ENCODE measurements at places on chromosomes 5 and 9.

DNA sequence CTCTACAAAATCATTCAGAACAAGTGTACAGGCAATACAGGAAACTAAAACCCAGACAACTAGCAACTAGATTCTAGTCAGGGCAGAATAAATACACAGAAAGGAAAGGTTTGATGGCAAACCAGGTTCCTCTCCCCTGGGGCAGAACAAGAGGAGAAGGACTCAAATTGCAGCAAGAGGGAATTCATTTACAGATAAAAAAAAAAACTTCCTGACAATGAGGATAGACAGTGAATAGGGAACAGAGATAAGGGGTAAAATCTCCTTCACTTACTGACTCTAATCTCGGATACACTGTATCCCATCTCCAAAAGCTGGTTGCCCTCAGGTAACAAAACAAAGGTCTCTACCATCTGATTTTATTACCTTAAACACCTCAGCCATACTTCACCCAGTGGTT lies 244.0 kb downstream of the SEC61B start:
- DNase-seq = no peak

DNA sequence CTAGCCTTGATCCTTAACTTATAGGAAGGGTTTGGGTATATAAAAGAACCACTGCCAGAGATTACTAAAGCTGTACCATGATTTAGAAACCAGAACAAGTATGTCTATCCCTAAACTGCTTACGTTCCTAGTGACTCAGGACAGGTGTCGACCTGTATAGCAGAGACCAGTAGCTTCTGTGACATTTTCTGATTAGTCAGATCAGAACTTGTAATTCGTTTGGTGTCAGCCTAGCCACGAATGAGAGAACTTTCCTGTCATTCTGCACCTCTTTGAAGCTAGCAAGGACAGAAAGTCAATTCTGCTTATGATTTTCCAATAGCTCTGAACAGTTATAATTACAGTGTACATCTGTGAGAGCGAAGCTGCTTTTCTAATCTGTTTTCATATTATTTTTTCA lies 39.5 kb downstream of the PRKACG start:
- no peak for DNase-seq

DNA sequence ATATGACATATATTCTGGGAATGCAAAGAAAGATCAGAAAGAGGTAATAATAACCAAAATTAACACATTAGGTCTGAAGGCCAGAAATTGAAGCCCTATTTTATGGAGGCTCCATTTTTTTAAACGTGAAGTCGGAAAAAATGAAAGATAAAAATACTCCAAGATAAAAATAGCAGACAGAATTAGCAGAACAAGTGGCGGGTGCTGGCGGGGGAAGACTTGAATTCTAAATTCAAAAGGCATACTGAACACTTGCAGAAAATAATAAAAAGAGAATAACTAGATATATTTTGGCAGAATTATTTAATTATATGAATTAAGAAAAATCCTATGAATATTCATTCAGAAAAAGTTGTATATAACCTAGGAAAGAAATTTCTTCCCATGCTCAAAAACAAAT lies 543.7 kb upstream of the ACO1 start:
- no peak for DNase-seq

- no peak for DNase-seq
Observed at GRCh38 chr9:109498195-109499092, at the start of gene PTPN3. Gene PTPN3, minus strand, starts transcription at chr9:109498307. Its CDS starts 34,873 bp downstream, at chr9:109463434.

DNA sequence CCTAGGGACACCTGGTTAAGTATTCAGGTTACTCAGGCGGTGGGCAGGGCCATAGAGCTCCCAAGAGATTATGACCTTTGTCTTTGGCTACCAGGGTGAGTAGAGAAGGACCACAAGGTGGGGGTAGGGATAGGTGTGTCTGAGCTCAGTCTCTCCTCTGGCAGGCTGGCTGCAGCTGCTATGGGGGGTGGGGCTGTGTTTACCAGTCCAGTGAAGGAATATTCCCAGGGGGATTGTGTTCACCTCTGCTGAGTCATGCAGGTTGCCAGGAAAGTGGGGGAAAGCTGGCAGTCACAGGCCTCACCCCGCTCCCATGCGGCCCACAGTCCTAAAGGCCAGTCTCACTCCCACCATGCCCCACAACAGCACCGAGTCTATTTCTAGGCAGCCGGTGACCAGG lies 53.6 kb upstream of the POU5F2 start:
- DNase-seq = no peak

GRCh38 chr5:14937254-14937653 lies 65.7 kb upstream of the ANKH start:
- no peak for DNase-seq

DNA sequence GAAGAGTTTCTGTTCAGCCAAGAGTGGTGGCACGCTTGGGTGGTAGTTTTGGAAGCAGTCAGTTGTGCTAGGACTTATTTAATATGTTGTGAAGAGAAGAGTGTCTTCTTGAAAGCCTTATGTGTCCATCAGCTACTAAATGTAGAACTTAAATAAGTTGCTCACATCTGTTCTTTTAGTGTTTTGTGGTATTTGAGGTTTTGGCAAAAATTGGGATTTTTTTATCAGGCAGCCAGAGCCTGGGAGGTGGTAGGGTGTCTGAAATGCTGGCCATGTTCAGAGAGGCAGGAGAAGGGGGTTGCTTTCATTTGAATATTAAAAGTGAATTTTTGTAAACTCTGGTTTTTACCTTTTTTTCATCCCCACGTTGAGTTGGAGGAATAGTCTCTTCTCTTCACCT lies 24.2 kb upstream of the ZBTB34 start:
- no peak for DNase-seq

GRCh38 chr5:159883522-159883950 lies 32.7 kb upstream of the ADRA1B start:
- no peak for DNase-seq

DNA sequence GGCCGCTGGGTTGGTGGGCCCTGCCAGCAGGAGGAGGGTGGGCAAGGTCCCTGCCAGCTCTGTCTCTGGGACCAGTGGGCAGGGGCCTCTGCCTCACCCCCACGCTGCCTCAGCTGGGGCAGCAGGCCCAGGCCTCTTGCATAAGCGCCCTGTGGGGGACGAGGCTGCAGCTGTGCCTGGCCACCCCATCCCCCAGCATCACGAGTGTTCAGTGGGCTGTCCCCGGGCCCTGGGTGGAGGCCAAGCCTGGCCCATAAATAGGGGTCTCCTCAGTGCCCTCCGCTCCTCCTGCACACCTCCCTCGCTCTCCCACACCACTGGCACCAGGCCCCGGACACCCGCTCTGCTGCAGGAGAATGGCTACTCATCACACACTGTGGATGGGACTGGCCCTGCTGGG lies at the start of gene PTGDS:
TSS of gene PTGDS (plus strand) at position 282 of the 400 bp plus-strand sequence. CDS start at position 357, 75 bp downstream.
- peak; percentile 98 for DNase-seq

DNA sequence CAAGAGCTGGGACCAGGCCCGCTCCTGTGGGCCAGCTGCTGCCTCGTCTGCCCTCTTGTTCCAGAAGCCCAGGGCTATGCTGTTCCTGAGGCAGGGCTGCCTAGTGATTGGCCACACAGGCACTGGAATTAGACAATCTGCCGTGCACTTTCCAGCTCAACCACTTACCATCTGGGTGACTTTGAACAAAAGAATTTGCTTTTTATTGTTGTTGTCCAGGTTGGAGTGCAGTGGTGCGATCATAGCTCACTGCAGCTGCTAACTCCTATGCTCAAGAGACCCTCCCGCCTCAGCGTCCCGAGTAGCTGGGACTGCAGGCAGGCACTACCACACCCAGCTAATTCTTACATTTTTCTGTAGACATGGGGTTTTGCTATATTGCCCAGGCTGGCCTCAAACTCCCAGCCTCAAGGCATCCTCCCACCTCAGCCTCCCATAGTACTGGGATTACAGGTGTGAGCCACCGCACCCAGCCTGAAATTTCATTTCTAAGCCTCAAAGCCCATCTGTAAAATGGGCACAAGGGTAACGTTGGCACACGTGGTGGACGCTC lies 1.2 kb upstream of the NEK6 start:
- no peak for DNase-seq

- no peak for DNase-seq
Observed at GRCh38 chr9:89444274-89444673, 53.6 kb downstream of the SEMA4D start.

DNA sequence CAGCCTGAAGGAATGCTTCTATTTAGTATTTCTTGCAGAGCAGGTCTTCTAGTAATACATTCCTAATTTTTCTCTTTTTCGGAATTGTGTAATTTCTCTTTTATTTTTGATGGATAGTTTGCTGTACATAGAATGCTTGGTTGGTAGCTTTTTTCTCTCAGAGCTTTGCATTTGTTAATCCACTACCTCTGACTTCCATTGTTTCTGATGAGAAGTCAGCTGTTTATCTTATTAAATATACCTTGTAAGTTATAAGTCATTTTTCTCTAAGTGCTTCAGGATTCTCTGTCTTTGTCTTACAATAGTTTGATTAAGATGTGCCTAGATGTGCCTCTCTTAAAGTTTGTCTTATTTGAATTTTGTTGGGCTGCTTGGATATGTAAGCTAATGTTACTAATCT lies 101.9 kb downstream of the HTR1A start:
- no peak for DNase-seq

DNA sequence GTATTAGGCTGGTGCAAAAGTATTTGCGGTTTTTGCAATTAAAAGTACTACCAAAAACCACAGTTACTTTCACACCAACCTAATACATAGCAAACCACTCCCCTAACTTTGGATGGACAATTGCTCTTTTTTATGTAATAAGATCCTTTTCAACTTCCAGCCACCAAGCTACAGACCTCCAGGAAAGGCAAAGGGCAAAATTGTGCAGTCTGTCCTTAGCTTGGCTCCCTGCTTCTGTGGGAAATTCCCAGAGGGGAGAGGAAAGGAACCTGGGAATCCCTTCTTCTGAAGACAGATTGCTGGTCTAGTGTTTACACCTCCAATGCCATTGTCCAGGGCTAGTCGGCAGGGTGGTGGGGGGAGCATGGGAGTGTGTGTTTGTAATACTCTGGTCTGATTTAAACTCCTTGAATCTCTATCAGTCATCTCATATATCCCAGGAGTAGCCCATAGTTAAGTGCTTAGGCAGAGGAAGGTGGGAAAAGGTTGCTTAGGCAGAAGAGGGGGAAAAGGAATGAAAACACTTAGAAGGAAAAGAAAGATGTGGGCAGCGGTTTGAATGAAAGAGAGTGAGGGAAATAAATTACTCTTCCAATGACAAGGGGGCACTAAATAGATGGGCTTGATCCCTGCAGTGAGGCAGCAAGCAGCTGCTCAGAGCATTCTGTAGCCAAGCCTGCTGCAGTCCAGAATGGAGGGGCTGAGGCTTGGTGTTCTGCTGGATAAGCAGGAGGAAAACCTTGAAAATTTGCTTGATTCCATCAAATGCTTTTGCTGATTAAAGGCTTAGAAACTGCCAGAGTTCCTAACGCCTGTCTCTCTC lies 86.9 kb upstream of the MAP1B start:
- DNase-seq = no peak

- DNase-seq = no peak
Observed at GRCh38 chr5:91092859-91093783, 290.0 kb downstream of the ARRDC3 start.

GRCh38 chr5:123125962-123126732 lies 37.1 kb downstream of the PRDM6 start:
- no peak for DNase-seq

DNA sequence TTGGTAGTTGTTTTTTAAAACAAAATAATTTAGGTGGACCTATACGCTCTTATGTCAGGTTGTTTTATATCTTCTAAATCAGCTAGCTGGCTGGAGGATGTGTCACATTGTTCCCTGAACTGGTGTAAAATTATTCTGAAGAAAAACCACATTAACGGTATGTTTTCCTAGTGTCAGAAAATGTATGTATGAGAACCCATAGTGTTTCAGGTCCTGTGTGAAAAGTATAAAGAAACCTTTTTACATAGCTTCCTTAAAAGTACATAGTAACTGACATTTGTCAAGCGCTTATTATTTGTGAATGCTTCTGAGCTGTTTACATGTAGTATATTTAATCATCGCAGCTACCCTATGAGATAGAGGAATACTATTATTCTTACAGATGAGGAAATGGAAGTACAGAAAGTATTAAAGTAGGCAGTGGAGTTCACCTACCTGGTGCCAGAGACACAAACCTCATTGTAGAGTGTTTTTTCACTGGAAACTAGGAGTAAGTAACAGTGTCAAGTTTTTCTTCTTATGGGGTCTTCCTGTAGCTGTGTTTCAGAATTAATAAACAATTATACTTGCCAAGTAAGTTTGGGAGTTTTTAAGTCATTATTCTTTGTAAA lies 10.4 kb upstream of the FAM120AOS start:
- DNase-seq = no peak

GRCh38 chr9:116998305-116998704 lies 311.2 kb downstream of the TRIM32 start:
- no peak for DNase-seq

GRCh38 chr9:81560851-81561732 lies 128.3 kb downstream of the TLE1 start:
- DNase-seq = no peak

GRCh38 chr5:96008987-96009647 lies 47.5 kb upstream of the ELL2 start:
- DNase-seq = no peak

DNA sequence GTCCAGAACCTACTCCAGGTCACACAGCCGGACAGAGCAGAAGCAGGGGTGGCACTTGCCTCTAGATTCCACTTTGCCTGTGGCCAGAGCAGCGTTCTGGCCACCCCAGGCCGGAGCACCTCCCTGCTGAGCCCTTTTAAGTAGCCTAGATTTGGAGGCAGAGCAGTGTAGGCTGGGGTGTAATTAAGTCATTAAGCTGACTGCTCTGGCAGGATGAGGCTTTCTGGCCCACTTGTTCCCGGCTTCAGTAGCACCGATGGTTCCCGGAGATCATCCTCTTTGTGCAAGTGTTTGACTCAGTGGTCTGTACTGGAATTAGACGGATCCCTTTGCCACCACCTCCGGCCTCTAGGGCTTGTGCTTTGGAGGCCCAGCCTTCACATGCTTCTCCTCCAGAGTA lies 281.9 kb upstream of the ANKRD55 start:
- DNase-seq = no peak

GRCh38 chr9:61670616-61671015 lies 480.8 kb downstream of the SPATA31A7 start:
- no peak for DNase-seq

- no peak for DNase-seq
Observed at GRCh38 chr5:178261666-178262600, 29.3 kb upstream of the PHYKPL start.

DNA sequence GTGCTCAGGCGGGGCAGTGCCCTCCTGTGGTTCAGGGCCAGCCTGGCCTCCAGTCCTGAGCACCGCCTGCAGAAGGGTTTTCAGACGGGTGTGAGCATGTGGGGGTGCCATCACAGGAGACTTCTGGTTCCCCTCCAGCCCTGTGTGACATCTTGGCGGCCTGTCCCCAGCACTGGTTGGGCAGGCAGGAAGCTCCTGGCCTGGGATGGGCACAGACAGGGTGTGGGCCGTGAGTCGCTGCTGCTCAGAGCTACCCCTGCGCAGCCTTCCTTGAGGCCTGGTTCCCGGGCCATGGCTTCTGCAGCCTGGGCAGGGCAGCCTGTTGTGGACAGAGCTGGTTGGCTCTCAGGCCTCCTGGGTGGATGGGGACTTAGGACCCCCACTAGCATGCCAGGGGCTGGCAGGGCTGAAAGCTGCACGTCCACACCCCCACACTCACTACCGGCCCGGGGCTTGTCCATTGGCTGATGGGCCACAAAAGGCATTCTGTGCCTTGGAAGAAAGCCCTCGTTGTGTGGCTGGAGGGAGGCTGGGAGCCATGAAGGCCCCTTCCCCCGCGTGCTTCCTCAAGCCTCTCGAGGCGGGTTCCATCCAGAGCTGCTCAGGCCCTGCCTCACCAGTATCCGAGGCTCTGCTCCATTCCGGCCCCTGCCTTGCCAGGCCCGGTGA lies 58.7 kb downstream of the RXRA start:
- DNase-seq = peak; percentile 87

GRCh38 chr5:111453747-111454146 lies 58.6 kb downstream of the STARD4 start:
- no peak for DNase-seq

All from globus pallidus (tissue), 1 donor.